ENCODE measurements at places on chromosomes 12 and 14.

- no peak for DNase-seq
Observed at GRCh38 chr14:50924843-50925242, 19.4 kb downstream of the PYGL start.

DNA sequence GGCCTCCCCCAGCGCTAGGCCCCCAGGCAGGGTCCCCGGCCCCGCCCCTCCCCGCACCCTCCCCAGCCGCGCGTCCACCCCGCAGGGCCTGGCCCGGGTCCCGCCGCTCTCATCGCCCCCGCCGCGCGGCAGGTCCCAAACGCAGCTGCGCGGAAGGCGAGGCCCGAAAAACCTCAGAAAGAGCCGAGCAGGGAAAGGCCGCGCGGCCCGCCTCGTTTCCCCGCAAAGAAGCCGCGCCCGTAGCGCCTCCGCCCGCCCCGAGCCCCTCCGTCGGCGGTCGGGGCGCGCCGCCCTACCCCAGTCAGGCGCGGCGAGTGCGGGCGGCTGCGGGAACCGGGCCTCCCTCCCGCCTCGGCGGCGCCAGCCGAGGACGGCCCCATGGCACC lies 324 bp downstream of the POLE start:
- DNase-seq, result no peak

GRCh38 chr12:108605690-108606406 lies 8.0 kb upstream of the TMEM119 start:
- DNase-seq, result no peak

DNA sequence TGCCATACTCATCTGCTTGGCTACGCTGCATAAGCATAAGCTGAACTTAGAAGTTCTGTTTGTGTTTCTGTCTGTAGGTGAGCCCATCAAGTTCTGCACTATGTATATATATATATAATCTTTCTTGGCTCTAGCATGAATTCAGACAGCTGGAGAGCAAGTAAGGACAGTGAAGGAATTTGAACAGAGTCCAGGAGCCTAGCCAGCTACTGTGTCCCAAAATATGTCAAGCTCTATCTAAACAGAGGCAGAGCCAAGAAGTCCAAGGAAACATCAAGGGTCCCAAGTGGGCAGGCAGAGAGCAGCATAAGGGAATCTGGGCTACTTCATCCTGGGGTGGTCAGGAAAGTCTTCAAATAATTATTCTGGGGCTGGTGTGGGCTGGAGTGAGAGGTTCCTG lies 118.5 kb upstream of the NPAS3 start:
- DNase-seq, result no peak

DNA sequence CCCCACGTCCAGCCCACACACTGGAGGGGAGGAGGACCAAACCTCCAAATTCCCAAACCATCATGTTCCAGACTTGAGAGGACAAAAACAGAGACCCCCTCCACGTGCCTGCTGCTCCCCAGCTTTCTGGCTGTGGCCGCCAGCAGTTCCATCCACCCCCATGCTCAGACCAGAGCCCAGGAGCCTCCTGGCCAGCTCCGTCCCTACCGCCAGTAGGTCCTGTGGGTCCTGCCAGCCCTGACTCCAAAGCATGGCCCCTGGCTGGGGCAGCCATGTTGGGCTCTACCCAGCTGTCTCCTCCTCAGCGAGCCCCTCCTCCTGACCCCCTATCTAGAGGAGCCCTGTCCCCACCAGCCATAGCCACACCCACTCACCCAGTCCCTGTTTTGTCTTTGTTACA lies 227.3 kb upstream of the RTL1 start:
- no peak for DNase-seq

Measured in T-helper 9 cell (primary cell).